Globus pallidus (tissue), 1 donor: ENCODE measurements at places on chromosomes 1 and 21.
A peak's percentile ranks its signal among the peaks of the same experiment; 100 is the strongest.

GRCh38 chr21:43819511-43820405 is 30.4 kb downstream of the RRP1 start:
- DNase-seq: no peak

DNA sequence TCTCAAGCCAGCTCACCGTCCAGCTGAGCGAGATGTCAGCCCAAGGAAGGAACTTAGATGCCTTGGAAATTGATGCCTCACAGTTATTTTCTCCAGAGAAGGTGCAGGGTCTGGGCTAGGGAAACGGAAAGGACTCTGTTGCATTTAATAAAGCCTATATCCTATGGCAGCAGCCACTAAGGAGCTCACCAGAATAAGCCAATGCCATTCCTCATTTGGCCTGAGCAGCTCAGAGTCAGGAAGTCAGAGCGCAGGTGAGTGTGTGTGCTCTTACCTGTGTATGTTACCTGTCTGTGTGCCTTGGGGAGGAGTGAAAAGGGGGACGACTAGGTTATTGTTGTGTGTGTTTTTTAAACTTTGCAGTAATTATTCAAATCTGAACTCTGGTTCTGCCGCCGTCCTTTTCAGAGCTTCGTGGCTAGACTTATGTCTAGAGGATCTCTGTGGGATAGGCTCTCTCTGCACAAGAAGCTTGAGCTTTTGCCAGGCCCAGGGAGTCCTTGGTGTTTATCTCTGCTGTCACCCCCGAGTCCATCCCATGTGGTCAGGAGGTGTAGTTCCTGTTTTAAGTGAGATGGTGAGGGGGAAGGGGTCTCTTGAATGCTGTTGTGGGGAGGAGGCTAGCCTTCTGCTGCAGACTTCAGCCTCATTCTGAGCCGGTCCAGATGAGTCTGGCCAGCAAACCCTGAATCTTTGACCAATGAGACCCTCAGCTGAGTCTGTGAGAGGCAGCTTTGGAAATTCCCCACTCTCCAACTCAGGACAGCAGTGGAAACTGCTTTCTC is 2.4 kb downstream of the TMCC2 start:
- peak; percentile 71 for DNase-seq

DNA sequence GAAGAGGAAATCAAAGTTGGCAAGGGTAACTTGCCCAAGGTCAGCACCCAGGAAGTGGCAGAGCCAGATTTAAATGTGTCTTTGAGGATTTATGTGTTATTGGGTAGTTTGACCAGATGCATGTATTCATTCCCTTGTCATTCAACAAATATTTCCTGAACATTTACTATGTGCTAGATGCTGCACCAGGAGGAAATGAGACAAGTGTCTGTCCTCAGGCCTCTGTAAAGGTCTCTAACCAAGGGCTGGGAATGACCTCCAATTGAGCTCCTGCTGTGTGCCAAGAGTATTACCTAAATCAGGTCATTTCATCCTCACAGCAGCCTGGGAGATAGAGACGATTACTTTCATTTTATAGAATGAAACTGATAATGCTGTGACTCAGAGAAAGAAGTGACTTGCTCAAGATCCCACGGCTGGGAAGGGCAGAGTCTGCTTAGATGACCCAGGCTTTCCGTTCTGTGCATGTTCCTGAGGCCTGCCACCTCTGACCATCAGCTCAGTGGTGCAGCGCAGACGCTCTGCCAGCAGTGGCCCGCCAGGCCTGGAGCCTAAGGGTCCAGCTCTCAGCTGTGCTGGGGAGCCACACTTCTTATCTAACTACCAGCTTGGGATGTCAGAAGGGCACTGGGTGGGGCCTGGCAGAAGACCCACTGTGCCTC is 3.5 kb upstream of the TTC22 start:
- no peak for DNase-seq

GRCh38 chr1:4488018-4488417 is 166.4 kb upstream of the AJAP1 start:
- DNase-seq: no peak

DNA sequence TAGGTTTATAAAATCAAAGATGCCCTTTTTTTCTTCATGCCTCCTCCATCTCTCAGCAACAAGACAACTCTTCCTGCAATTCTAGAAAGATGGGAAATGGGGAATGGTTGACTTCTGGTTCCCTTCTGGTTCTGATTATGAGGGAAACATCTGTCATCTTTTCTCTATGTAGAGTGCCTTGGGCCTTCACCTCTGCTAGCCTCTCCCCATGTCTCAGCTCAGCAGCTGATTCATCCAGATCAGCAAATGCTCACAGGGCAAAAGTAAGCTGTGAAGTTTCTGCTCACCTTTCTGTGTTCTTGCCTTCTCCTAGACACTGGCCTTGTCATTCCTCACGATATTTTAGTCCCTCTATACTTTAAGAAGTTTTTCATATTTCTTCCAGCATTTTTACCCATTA is 17.8 kb upstream of the BECN2 start:
- no peak for DNase-seq

GRCh38 chr1:94772230-94772641 is 47.9 kb upstream of the SLC44A3 start:
- DNase-seq: no peak

DNA sequence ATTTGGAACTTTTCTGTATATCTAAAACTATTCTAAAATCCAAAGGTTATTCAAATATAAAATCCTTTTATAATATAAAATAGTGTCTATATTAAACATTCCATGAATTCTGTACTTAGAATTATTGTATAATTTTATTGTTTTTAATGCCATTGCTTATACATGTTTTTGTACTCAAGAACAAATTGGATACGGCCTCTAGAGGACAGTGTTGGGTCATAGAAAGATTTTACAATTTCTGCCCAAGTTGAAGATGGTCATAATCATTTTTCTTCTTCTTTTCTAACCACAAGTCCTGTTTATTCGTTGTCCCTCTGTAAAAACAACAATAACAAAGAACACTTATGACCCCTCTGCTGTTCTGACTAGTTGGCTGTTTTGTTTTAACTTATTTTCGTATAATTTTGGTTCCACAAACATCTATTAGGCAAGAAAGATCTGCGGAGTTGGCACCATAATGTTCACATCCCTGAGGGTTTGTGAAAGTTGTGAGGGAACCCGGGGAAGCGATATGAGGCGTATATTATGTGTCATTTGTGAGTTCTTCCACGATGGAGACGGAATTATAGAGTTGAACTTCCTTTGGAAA is 75.7 kb upstream of the KIF26B start:
- DNase-seq: peak; percentile 38

DNA sequence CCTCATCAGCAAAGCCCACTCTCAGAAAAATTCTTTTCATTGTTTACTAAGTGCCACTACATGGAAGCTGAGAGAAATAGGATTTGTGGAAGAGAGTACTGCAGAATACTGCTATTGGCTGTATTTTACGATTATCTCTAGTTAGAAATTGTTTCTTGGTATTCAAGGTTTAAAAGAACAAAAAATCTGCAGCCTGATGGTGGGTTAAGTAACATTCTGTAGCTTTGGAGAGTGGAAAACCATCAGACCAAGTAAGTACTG is 27.3 kb downstream of the PTTG1IP start:
- DNase-seq: no peak

DNA sequence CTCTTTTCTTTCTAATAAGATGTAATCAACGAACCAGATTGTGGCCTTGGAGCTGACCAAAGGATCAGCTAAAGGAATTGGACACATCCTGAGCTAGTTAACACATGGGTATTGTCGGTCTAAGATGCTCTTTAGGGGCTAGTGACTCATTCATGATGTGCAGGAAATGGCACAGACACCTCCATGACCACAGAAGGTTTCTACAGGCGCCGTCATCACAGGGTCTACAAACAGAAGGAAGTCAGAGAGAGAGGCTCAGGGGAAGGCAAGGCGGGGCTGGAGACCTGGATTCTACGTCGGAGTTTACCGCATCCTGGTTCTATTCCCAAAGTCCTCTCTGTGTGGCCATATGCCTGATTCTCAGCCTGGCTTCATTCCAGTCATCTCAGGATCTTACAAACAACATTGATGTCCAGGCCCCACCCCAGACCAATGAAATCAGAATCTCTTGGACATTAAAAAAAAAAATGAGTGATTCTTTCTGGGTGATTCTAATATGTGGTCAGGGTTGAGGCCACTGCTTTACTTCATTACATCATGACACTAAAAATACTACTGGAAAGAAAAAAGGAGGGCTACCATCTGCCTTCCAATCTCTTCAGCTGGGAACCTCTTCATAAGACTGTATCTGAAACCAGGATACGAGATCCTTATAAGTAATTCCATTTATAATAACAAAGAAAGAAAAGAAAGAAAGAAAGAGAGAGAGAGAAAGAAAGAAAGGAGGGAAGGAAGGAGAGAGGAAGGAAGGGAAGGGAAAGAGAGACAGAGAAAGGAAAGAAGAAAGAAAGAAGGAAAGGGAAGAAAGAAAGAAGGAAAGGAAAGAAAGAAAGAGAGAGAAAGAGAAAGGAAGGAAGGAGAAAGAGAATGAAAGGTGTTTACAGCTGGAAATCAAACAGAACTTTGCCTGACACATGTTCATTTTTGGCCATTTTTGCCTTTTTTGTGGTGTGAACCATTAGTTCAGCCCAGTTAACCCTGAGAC is 11.6 kb upstream of the KCNJ15 start:
- no peak for DNase-seq

DNA sequence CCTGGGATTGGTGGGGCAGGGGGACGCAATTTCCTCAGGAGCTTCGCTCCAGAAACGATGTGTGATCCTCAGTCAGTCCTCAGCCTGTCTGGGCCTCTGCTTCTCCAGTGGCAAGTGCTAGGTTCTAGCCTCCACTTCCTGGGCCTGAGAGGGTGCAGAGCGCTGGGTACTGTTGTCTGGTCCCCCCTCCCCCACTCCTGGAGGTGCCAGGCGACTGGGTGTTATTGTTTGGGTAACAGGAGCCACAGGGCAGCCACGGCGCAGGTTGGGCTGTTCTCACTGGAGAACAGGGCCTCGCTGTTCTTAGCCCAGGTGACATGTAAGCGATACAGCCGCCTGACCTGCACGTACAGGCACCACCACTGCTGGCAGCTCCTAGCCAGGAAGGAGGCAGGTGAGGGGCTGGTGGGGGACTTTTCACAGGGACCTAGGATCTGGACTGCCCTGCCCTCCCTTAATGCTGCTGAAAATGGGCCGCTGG is 2.1 kb downstream of the RPS6KA1 start:
- no peak for DNase-seq

- peak; percentile 25 for DNase-seq
Measured at GRCh38 chr1:175317779-175318178, 125.2 kb upstream of the KIAA0040 start.

GRCh38 chr1:28027660-28028059 is 60.8 kb downstream of the EYA3 start:
- no peak for DNase-seq

DNA sequence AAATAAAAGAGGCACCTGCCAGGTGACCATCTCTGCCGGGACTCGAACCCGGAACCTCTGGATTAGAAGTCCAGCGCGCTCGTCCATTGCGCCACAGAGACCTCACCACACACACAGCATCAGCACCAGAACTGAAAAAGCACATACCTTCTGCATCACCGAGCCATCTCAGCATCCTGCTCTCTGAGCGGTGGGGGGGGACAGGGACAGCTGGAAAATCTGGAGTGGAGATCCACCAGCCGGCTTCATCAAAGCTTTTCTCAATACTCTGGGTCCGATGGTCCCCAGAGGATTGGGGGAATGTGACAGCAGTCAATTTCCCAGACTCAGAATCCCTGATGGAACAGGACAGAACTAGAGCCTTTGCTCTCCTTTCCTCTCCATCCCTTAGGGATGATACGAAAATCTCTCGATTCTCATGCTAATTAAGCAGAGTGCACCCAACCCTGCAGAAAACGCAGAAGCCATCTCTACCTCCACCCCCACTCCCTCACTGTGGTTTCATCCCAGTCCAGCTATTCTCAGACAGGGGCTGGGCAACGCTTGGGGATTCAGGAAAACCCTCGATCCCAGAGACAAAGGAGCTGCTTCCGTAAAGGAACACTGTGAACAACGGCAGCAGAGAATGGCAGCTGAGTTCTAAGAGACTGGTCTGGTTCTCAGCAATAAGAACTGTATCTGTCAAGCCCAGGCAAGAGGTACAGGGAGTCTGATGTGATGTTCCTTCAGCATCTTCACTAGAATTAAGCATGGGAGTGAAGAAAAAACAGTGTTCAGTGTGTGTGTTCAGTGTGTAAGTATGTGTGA is 29.6 kb upstream of the CADM3 start:
- peak; percentile 16 for DNase-seq

DNA sequence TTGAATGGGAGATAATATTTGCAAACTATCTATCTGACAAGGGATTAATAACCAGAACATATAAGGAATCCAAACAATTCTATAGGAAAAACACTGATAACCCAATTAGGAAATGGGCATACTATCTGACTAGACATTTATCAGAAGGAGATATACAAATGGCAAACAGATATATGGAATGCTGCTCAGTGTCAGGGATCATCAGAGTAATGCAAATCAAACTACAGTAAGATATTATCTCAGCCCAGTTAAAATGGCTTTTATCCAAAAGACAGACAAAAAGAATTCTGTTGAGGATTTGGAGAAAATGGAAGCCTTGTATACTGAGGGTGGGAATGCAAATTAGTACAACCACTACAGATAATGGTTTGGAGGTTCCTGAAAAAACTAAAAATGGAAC is 758.0 kb upstream of the B3GALT2 start:
- no peak for DNase-seq

- peak; percentile 12 for DNase-seq
Measured at GRCh38 chr1:119008483-119009311, 20.6 kb upstream of the TBX15 start.

DNA sequence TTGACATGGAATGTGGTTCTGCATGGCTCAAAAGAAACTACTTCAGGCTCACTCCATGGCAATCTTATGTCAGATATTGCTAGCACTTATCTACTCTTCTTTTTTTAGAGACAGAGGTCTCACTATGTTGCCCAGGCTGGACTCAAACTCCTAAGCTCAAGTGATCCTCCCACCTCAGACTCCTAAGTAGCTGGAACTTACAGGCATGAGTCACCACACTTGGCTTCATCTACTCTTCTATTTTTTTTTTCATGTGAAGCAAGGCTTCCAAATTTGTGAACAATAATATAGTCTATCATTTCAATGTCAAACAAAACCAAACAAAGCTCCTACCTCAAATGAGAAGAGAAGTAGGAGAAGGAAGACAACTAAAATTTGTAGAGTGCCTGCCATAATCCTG is 7.5 kb upstream of the PSEN2 start:
- no peak for DNase-seq

DNA sequence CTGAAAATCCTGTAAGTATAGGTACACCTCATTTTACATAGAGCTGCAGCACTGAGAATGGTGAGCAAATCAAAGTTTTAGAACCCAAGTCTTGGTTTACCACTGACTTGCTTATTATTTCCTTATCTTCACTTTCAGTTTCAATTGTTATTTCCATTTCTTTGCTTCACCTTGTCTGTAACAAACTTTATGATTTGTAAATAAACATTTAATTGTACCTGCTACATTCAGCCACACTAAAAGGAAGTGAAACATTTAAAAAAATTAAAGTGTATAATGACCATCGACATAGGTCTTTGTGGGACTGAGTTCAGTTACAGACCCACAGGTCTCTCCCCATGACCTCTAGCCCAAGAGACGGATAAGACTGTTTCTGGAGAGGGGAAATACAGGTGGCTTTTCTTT is 34.4 kb downstream of the LGR6 start:
- no peak for DNase-seq

DNA sequence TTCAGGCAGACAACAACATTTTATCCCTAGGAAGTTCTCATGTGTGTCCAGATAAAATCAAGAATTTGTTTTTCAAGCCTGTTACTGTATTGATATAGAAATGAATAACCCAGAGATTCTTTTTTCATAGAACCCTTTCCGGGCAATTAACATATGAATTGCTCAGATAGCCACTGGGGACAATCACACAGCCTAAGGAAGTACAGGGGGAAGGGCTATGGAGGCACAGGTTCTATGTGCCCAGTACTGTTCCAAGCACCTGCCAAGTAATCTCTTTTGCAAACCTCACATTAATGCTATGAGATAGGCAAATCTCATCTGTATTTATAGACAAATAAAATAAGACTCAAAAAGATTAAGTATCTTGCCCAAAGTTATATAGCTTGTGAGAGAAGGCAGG is 84.9 kb downstream of the NTNG1 start:
- DNase-seq: no peak
